Cerebellum (tissue), 4 donors: ENCODE measurements at places on chromosomes 3 and 15.

GRCh38 chr3:4562595-4562994, 69.4 kb downstream of the ITPR1 start:
- no peak for DNase-seq

GRCh38 chr3:142651711-142652110, 55.5 kb downstream of the PLS1 start:
- no peak for DNase-seq

- no peak for DNase-seq
Observed at GRCh38 chr3:47313341-47314055, 30.8 kb downstream of the KLHL18 start.

GRCh38 chr3:11322931-11323330, 50.7 kb downstream of the ATG7 start:
- DNase-seq: no peak

GRCh38 chr15:99476413-99477222, 89.2 kb upstream of the MEF2A start:
- peak; percentile 57 for DNase-seq

DNA sequence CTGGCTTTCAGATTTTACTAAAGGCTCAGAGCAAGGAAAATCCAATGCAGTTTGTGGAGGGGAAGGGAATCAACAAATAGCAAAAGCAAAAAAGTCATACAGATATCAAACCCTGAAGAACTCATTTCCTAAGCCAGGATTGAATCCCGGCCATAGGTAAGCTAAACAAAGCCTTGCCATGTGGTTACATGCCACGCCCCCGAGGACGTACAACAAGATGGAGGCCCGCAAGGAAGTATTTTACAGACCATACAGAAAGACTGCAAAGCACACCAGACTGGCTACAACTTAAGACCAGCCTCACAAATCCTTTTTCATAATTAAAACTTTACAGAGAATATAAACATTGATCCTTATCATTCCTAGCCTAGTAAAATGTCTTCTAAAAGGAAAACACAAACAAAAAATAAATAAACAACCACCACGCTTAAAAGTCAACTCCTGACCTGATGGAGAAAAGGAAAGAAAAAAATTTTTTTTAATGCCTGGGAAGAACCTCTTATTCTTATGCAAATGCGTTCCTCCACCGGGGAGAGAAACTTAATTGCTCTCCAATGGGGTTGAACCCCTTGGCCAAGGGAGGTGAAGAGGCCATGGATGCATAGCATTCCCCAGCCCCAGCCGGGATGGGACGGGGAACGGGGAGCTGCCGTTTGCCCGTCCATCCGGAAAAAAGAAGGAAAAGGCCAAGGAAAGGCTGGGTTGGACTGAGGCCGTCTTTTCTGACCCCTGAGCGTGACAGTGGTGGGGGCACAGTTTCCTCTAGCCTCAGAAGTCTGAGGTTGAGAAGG, 39.3 kb downstream of the IL1RAP start:
- DNase-seq: no peak

GRCh38 chr3:51715977-51716294, 9.1 kb downstream of the GRM2 start:
- no peak for DNase-seq

DNA sequence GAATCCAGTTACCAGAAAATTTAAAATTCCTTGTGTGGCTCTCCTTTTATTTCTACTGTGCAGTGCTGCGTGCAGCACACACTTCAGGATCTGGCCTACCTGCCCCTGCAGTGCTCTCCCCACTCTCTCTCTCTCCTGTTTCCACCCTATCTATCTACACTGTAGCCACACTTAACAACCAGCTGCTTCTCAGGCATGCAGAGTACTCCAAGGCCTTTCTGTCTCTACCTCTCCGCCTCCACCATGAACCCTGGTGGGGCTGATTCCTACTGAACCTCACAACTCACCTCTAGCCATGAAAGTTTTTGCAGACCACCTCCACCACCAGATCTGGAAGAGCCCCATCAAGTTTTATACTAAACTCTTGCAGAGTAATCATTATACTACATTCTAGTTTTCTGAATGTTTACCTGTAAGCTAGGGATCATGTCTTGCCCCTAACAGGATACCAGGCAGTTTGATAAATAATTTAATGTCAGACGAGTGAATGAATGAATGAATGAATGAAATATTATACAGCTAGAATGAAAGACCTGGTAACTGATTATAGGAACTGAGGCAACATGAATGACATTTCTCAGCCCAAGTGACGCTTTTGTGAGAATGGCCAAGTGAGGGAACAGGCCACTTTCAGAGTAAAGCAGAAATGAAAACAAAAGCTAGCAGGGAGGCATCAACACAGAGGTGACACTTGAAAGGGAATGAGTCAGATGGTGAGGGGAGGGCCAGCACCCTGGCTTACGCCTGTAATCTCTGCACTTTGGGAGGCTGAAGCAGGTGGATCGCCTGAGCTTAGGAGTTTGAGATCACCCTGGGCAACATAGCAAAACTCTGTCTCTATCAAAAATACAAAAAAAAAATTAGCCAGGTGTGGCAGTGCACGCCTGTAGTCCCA, 363.5 kb downstream of the FOXP1 start:
- DNase-seq: no peak

GRCh38 chr15:57578288-57578900, 13.3 kb upstream of the MYZAP start:
- no peak for DNase-seq

DNA sequence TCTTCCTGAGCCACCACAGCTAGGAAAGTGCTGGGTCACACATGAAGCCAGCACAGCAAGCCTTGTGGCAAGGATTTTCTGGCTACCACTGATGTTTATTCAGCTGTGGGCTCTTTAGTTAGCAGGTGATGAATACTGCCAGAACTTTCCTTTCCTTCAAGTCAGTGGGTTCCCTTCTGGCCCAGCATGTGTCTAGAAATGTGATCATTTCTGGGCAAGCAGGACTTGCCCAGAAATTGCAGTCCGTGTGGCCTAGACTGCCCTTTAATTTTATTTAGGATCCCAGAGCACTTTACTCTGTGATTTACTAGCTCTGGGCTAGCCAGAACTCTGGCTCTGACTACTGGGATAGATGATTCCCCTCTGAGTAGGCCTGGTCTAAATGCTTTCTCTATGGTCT, 397.5 kb downstream of the ZIC4 start:
- no peak for DNase-seq

DNA sequence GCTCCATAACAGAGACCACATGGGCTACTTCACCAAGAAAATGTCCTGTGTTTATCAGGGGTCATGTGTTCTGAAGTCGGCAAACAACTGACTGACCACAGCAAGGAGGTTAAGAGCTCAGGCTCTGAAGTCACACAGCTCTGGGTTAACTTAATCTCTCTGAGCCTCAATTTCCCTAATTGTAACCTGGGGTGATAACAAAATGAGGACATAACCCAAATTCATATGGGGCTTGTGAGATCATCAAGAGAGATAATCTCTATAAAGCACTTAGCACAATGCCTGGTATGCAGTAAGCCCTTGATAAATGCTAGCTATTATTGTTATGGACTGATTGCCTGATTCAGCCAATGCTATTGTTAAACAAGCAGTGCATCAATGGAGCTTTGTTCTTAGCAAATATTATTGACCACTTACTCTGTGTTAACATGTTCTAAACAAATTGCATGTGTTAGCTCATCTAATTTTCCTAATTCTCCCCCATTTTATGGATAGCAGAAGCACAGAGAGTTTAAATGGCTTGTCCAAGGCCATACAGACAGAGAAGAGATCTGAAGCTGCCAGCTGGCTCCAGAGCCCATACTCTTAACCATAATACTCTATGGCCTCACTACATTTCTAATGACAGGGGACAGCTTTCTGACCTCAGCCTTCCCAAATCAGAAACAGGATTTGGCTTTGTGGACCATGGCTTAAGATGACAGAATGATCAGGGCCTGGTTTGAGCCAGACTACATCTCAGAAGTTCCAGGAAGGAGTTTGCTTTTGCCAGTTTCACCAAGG, 78.3 kb downstream of the SHQ1 start:
- DNase-seq: no peak

GRCh38 chr3:3633761-3634160, 165.5 kb upstream of the LRRN1 start:
- no peak for DNase-seq

GRCh38 chr3:33658621-33658990, 59.4 kb downstream of the CLASP2 start:
- DNase-seq: peak; percentile 28

GRCh38 chr3:99031778-99032177, 130.3 kb upstream of the DCBLD2 start:
- no peak for DNase-seq

- DNase-seq: no peak
Observed at GRCh38 chr15:69403594-69403993, 10.6 kb upstream of the KIF23 start.

DNA sequence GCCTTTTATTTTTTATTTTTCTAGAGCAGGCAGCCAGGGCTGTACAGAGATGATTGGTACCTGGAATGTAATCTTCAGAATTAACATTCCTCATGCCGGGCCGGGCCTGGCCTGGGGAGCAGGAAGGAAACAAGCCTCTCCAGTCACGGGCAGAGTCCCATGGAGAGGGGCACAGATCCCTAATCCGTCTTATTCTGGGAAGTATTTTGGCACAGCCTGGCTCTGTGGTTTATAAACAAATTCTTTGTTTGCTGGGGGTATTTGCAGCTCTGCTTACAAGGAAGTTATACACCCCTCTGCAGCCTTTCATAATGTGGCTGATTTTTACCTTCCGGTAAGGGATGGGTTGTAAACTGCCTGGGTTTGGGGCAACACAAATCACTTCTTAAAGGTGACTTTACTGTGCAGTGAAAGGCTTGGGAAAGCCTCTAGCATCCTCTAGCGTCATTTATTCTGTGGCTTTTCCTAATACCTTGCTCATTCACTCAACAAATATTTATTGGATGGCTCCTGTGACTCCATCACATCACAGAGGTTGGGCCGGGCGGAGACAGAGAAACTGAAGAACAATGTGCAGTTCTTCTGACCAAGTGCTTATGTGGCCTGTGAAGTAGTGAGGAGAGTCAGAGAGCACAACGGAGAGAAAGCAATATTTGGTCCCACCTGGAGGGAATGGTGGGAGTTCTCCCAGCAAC, 2.7 kb downstream of the SLC6A20 start:
- no peak for DNase-seq

GRCh38 chr3:17552351-17552750, 190.1 kb downstream of the TBC1D5 start:
- no peak for DNase-seq

- DNase-seq: no peak
Observed at GRCh38 chr15:83890587-83890986, 236.7 kb downstream of the ADAMTSL3 start.

GRCh38 chr3:17035033-17035432, 150.3 kb downstream of the PLCL2 start:
- no peak for DNase-seq

DNA sequence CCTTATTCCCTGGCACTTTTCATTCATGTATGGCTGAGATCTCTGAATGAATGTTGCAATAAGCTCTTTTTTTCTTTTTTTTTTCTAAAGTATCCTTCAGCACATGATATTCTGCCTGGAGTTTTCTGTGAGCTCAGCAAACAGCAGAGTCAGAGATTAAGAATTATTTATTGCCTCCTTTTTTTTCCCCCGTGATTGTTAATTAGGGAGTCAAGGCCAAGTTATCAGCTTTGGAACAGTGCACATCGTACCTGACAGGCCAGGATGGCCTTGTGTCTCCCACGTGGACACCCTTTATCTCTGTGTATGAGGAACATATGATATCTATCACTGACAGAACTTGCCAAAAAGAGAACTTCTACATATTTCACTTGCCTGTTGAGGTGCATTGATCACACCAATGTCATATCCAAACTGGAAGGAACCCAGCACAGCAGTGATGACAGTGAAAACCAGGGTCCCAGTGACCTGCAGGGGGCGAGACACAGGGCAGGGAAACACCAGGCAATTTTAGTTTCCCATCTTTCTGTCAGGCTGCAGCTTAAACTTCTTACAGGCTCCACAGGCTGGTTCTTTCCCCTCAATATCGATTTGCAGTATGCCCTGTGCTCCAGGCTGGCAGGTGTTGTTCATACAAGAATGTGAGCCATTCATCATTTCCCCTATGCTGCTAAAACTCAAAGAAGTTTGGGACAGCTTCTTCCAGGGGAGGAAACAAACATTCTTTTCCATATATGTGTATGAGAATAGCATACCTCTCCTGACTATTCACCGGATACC, 8.2 kb downstream of the SLC2A2 start:
- DNase-seq: no peak

GRCh38 chr15:39250001-39250400, 330.9 kb upstream of the THBS1 start:
- DNase-seq: no peak

GRCh38 chr3:159852821-159853505, 135.7 kb upstream of the IL12A start:
- DNase-seq: peak; percentile 68

DNA sequence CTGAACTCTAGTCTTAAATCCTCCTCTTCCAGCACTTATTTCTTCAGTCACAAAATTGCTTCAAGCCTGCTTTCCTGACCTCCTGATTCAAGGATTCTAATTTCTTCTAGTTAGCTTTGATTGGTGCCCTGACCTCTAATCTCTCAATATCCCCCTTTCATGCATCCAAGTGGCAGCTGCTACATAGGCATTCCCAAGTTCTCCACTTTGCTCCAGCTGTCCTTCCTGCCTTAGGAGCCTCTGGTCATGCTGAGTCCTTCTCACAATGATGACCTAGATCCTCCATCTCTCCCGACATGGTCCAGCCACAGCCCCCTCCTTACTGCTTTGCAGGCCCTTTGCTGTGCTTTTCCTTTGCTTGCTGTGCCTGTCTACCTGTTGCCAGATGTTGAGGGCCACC, 347.8 kb upstream of the C2CD4B start:
- DNase-seq: no peak

DNA sequence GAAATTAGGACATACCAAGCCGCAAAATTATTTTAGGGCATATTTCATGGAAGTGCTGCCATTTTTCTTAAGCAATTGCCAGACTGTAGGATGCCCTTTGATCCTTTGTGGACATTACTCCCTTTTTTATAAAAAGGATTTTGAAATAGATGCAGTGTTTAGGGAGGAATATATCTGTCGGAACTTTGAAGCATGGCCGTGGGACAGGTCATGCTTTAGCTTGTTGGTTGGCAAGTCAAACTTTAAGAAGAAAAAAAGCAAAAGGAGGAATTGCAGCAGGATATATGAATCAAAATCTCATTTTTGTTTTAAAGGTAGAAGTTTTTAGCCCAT, 122.1 kb downstream of the MCTP2 start:
- no peak for DNase-seq

DNA sequence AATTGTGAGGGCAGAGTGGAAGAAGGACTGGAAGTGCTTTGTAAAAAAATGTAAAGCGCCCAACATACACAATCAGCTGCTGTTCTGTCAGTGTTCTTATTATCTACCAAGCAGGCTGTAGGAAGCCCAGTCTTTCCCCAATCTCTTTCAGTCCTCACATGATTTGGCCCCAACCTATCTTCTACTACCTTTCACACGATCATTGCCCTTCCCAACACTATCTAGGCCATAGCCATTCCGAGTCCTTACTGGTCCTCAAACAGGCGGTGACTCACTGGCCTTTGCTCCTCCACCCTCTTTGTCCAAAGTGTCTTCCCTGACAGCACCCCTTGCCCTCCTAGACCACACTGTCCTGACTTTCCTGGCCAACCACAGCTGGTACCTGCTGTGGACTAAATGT, 861 bp upstream of the RFT1 start:
- DNase-seq: no peak

- no peak for DNase-seq
Observed at GRCh38 chr3:183274609-183275008, 21.6 kb downstream of the B3GNT5 start.

- no peak for DNase-seq
Observed at GRCh38 chr3:169146866-169147237, 516.7 kb downstream of the MECOM start.
